ENCODE measurements at places on chromosomes 12 and 14.

- no peak for DNase-seq
These were observed 42.7 kb downstream of the SYNE2 start for GRCh38 chr14:63895510-63895909.

DNA sequence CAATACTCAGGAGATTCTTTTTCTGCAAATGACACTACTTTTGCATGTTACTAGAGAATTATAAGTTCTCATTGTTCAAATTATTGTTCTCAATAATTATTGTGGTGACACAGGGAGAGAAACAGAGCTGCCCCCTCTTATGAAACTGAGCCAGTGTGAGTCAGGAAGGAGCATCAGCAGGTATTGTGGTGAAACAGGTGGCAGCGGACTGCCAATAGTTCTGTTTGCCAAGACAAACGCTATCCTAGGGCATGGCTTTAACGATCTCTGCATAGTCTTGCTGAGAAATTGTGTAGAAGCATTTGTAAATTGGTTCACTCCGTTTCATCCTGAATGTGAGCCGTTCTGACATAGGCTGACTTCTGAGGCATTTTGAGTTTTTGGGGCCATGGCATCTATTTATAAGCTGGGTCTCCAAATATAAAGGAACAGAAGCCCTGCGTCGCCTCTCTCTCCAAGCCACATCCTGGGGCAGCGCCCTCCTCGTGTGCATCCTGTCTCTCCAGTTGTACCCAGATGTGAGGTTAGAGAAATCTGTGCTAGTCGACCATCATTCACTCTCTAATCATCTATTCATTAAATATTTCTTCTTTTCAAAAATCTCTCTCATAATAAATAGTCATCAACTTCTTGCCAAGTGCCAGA lies 15.8 kb upstream of the PPP4R4 start:
- DNase-seq: no peak

- no peak for DNase-seq
These were observed 89.3 kb upstream of the TTC7B start for GRCh38 chr14:90905531-90905930.

- no peak for DNase-seq
These were observed 13.1 kb upstream of the ESPL1 start for GRCh38 chr12:53254816-53255545.

DNA sequence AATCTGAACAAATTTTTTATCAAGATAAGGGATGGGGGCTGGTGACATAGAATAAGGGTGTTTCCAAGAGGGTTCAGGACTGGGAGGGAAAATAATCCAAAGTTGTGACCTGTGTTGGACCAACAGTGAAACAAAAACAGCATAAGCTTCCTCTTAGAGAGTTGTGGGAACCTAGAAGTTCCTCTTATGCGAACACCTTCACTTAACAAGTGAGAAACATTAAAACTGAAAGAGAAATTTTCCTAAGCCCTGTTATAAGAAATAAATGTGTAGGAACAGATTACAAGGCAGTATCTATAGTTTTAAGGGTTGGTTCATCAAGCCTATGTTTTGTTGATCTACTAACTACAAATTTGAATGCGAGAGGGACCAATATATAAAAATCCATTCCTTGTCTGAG lies 58.4 kb downstream of the LLPH start:
- no peak for DNase-seq

- no peak for DNase-seq
These were observed 169.8 kb downstream of the GPHN start for GRCh38 chr14:66677780-66678179.

DNA sequence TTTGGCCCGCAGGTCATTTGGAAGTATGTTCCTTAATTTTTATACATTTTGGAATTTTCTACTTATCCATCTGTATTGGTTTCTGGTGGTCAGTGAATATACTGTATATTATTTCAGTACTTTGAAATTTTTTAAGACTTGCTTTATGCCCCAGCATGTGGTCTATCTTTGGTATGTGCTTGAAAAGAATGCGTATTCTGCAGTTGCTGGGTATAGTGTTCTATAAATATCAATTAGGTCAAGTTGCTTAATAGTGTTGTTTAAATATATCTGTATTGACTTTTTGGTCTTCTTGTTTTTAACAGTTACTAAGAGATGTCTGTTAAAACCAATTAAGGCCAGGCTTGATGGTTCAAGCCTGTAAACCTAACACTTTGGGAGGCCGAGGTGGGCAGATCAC lies 21.7 kb upstream of the SIX1 start:
- no peak for DNase-seq

DNA sequence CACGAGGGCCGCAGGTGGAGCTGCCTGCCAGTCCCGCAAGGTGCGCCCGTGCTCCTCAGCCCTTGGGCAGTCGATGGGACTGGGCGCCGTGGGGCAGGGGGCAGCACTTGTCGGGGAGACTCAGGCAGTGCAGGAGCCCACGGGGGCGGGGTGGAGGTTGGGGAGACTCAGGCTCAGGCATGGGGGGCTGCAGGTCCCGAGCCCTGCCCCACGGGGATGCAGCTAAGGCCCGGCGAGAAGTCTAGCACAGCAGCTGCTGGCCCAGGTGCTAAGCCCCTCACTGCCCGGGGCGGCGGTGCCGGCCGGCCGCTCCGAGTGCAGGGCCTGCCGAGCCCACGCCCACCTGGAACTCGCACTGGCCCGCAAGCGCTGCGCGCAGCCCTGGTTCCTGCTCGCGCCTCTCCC lies 39.2 kb upstream of the P2RX7 start:
- no peak for DNase-seq

DNA sequence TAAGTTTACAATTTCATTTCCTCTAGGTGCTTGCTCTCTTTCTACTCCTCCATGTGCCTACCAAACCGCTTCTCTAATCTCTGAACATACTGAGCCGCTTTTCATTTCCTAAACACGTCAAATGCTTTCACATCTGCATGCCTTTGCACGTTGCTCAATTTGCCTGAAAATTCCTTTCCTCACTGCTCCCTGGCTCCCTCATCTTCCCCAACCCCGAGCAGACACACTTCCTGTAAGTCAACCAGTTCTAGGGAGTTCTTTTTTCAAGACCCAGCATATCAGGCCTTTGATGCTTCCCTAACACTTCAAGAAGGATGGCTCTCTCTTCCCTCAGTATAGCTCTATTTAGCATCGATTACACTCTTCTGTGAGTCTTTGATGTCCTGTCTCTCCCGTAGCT lies 50.3 kb downstream of the LMO3 start:
- DNase-seq: no peak

DNA sequence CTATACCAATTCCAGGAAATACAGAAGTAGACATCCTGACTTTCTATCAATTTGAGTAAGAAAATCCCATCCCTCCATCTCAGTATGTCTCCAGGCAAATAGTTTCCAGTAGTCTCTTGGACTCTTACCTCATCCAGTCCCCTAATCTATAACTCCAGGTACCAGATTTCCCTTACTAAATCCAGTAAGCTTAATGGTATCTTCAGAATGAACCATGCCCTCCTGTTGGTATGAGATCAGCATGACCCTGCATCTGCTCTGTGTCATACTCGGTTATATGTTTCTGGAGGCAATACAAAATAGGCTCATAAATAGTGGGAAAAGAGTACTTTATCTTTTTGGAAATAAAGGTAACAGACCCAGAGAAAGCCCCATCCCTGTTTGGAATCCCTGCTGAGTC lies 18.4 kb downstream of the PIGH start:
- DNase-seq: no peak

- DNase-seq: no peak
These were observed 242.6 kb downstream of the BTG1 start for GRCh38 chr12:91902860-91903683.

GRCh38 chr12:69694123-69694522 lies 5.0 kb downstream of the BEST3 start:
- no peak for DNase-seq

DNA sequence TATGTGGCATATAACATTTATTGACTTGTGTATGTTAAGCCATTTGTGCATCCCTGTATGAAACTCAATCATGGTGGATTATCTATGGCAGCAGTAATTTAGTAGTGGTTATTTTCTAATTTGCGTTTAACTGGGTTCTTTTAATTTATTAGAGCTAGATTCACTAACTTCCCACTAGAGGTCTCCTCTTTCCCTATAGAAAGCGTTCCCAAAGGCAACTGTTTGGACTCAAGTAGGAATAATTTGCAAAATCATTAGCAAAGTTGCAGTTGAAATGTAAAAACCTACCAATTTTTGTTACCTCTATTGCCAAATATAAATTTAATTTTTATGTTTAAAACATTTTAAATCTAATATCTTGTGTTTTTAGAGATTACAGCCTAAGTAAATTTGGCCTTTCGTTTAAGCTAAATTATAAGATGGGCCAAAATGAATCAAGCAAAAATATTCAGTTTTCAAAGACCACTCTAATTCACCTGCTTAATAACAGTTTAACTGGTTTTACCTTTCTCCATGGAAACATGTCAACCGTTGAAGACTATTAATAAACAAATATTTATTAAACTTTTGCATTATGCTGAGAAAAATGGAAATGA lies 6.0 kb downstream of the DMAC2L start:
- DNase-seq: peak; percentile 46

GRCh38 chr12:57500213-57500612 lies 12.3 kb downstream of the MARS1 start:
- DNase-seq: no peak

- no peak for DNase-seq
These were observed 366.1 kb upstream of the ATXN7L3B start for GRCh38 chr12:74171478-74171909.

DNA sequence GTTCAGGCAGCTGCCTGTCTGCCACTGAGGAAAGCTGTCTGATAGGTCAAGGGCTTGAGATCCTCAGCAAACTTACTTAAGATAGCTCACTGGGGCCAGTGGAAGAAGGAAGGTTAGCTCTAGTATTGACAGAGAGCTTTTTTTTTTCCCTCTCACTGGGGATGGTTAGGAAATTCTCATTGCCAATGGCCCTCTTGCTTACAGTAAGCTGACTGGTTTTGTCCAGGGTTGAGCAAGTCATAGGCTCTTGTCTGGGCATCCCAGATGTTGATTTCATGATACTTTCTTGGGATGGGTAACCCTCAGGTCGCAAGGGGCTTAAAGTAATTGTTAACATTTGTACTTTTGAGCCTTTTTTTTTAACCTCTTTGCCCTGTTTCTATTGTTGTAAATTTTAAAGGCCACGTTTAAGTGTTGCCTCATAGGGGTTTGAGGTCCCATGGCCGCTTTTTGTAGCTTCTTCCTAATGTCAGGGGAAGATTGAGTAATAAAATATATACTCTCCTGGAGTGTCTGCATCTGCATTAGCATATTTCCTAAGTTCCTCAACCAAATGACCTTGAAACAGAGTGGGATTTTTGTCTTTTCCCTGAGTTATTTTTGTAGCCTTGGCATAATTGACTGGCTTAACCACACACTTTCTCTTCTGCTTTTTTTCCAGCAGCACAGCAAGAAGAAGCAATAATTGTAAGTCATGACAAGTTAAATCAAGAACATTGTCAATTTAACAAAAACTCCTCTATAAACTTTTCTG lies 716.0 kb downstream of the LRFN5 start:
- DNase-seq: no peak

GRCh38 chr12:121781484-121781997 lies 11.9 kb downstream of the RHOF start:
- no peak for DNase-seq

GRCh38 chr14:58243790-58244555 lies 670 bp upstream of the PSMA3 start:
- peak; percentile 60 for DNase-seq

DNA sequence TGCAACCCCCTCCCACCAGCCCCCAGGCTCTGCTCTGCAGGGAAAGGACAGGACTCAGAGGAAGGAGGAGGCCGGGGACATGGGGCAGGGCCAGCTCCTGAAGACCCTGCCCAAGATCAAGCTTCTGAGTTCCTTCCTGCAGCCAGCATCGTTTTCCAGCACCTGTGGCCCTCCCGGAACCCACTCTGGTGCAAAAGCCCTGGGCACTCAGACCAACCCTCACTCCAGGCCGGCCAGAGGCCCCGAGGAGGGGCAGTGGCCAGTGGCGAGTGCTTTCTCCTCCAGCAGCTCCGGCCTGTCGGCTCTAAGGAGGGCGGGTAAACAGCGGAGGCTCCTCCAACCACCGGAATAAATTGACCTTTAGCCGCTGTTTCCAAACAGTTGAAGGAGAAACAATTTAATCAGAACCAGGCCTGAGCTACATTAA lies 10.8 kb downstream of the TMEM179 start:
- no peak for DNase-seq

GRCh38 chr12:46843811-46844210 lies 18.0 kb upstream of the SLC38A4 start:
- DNase-seq: no peak

DNA sequence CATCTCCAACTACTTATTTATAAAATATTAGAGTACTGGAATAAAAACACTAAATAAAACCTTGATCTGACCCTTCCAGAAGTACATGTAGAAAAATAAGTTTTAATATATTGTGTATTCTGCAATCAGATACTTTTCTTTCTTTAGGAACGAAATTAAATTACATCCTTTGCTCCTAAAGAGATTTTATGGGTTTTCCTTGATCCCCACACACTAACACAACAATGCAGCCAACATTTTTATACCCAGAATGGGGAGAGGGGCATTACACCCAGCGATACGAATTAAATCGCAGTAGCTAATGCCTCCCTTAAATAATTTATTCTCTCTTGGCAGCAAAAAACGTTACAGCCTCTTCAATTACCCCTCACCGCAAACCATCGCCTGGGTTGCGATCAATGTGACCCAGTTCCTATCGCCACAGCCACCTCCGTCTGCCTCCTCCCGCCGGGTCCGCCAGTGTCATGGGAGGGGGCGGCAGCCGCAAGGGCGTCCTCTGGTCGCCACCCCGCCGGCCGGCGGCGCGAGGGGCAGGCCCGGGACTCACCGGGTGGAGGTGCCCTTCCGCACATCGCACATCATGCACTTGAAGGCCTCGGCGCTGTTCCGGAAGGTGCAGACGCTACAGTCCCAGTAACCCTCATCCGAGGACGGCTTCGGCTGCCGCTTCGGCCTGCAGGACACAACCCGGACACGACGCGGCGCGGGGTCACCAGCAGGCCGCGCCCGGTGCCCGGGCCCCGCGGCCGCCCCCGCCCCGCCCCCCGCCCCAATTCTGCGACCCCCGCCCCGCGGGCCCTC lies 796 bp downstream of the YAF2 start:
- peak; percentile 14 for DNase-seq

DNA sequence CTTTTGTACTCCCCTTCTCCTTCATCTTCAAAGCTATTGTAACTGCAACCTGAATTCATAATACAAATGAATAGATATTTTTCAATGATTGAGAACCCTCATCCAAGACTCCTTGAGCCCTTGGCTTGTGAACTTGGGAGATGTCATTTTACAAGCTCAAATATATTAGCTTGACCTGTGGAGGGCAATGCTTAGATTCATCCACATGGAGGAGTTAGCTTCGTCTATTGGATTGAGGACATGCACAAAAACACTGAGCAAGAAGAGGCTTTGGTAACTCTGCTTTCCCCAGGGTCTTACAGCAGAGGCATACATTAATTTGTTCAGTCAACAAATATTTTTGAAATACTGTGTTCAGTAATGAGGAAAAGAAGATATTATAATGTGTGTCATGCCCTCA lies 101.1 kb downstream of the OTOGL start:
- no peak for DNase-seq

DNA sequence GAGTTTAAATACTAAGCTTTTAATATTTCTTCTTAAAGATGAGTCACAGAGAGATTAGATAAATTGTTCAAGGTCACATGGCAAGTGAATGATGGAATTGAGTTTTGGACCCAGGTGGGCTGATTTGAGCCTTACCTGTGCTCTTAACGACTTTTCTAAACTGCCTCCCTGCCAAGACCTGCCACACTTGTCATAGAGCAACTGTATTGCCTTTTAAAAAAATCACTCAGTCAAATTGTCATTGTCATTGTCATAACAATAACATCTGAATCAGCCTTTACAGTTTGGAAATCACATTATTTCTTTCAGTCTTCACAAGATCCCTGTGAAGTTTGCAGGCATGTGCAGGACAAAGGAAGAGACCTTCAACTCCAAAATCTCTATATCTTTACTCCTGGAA lies 25.7 kb downstream of the SLC4A8 start:
- DNase-seq: no peak
